IMR-90 (cell line): ENCODE measurements at places on chromosomes 4 and X. TPM values are rescaled to one million over a fixed set of nuclear protein-coding genes. Genes with fewer than 3 reads are reported as not detected.

Gene MAPK10
- total RNA-seq = 6.4 and 6.5 TPM in 2 replicates

Gene CBLL2
- total RNA-seq = not detected in 2 replicates

Gene LRAT
- total RNA-seq = under 0.01 TPM in 2 replicates

Gene GPAT3
- 2.9 and 5.3 TPM in 2 replicates for total RNA-seq

Gene CPE
- 3.6 and 4.4 TPM in 2 replicates for total RNA-seq

Gene TMEM271
- total RNA-seq = not detected in 2 replicates

Gene BGN
- total RNA-seq = 10.0 and 11.3 TPM in 2 replicates

Gene CWH43
- total RNA-seq = not detected in 2 replicates

Gene KLHL2
- 12.4 and 20.6 TPM in 2 replicates for total RNA-seq

Gene XAGE2
- total RNA-seq = not detected in 2 replicates

Gene SFRP2
- not detected in 2 replicates for total RNA-seq

Gene CEP44
- 9.5 and 15.8 TPM in 2 replicates for total RNA-seq

Gene ODAPH
- total RNA-seq = not detected in 2 replicates

Gene BST1
- 5.3 and 6.6 TPM in 2 replicates for total RNA-seq

Gene PAGE2
- total RNA-seq = not detected in 2 replicates

Gene SPANXA1
- total RNA-seq = not detected in 2 replicates

Gene TMPRSS11F
- total RNA-seq = not detected in 2 replicates

Gene TEX13B
- not detected in 2 replicates for total RNA-seq

Gene SLC25A5
- total RNA-seq = 216 and 282 TPM in 2 replicates

Gene EFHC2
- total RNA-seq = 0.18 and 0.28 TPM in 2 replicates

Gene ATP8A1
- total RNA-seq = 0.36 and 0.83 TPM in 2 replicates

Gene XK
- under 0.01 TPM in 2 replicates for total RNA-seq

Gene CDK16
- total RNA-seq = 69.4 and 85.3 TPM in 2 replicates

Gene LINC00632
- total RNA-seq = 6.4 and 7.2 TPM in 2 replicates

Gene PPP2R2C
- total RNA-seq = not detected in 2 replicates

Gene FAM9B
- not detected in 2 replicates for total RNA-seq

Gene DDIT4L
- total RNA-seq = 3.9 and 7.8 TPM in 2 replicates

Gene TBC1D9
- total RNA-seq = 15.2 and 16.9 TPM in 2 replicates

Gene ALB
- total RNA-seq = not detected in 2 replicates

Gene ZFP92
- total RNA-seq = under 0.01 TPM in 2 replicates

Gene TSPAN6
- 20.1 and 36.1 TPM in 2 replicates for total RNA-seq

Gene HSFX4
- total RNA-seq = not detected in 2 replicates

Gene PLXNB3
- 0.36 and 1.7 TPM in 2 replicates for total RNA-seq

Gene HSPA4L
- 2.3 and 3.9 TPM in 2 replicates for total RNA-seq

Gene PLP2
- total RNA-seq = 22.6 and 29.2 TPM in 2 replicates

Gene ARX
- not detected in 2 replicates for total RNA-seq
